Regular cardiac myocyte (primary cell): ENCODE measurements at places on chromosomes 4 and X. TPM values are rescaled to one million over a fixed set of nuclear protein-coding genes. Genes with fewer than 3 reads are reported as not detected.

The FGF2 gene
- total RNA-seq, result 79.8 and 147 TPM in 2 replicates

The SPRY1 gene
- 27.6 and 32.7 TPM in 2 replicates for total RNA-seq

The ZNF630 gene
- total RNA-seq, result 1.2 and 3.4 TPM in 2 replicates

The ADH7 gene
- total RNA-seq, result not detected in 2 replicates

The NXF3 gene
- under 0.01 and 0.28 TPM in 2 replicates for total RNA-seq

The GPR82 gene
- not detected in 2 replicates for total RNA-seq

The HTR2C gene
- total RNA-seq, result not detected in 2 replicates
